H9 (cell line): ENCODE measurements at places on chromosomes 1 and 21.
A peak's percentile ranks its signal among the peaks of the same experiment; 100 is the strongest.

GRCh38 chr1:246617156-246617555 is 50.9 kb downstream of the CNST start:
- no peak for DNase-seq

DNA sequence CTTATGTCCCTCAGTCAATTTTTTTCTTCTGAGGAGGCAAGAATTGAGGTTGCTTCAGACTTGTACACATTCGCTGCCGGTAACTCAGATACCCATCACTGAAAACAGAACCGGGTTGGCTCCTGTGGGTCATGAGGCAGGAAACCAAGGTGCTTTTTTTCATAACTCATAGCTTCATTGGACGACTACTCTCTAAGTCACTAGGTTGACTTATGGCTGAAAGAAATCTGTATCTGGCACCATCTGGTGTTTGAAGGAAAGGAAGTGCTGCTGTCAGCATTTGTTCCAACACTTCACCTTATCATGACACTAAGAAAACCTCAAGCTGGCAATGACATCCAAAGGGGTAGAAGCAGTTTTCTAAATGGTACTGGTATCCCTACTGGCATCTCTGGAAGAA is 82.3 kb downstream of the TBX19 start:
- DNase-seq: no peak

GRCh38 chr1:226798427-226799411 is 59.6 kb upstream of the ITPKB start:
- no peak for DNase-seq

DNA sequence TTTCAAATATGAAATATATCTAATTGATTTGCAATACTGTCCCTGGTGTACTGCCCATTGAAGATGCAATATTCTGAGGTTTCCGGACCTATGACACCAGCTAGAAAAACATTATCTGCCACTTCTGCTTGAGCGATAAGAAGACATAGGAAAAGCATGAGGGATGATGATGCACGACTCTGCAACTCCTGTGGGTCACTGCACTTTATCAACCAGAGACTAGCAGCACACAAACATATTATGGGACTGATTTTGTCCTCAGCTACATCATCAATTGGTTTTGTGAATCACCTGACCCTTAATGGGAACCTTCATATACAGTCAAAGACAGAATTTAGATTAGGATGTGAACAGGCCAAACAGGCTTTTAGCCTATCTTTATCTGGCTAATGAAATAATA is 13.8 kb upstream of the KCNA3 start:
- no peak for DNase-seq

GRCh38 chr1:29462096-29462495 is 225.8 kb downstream of the PTPRU start:
- DNase-seq: no peak

- no peak for DNase-seq
Observed at GRCh38 chr1:33512226-33513011, 40.0 kb downstream of the ZSCAN20 start.

DNA sequence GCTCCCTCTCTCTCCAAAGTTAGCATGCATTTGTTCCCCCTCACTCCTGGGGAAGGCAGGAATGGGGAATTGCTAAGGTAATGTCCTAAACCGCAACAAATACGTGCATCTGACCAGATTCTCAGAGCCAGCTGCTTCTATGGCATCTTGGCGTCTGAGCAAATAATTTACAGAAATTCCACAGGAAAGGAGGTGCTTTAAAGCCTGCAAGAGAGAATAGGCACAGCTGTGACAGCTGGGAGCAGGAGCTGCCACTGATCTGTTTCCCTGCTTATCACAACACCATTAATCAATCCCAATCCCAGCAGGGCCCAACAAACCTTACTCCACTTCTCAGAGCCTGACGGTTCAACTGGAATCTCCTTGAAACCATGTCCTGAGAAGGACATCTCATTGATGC is 83.5 kb upstream of the ZNF281 start:
- no peak for DNase-seq

- DNase-seq: no peak
Observed at GRCh38 chr1:156858959-156859522, at the start of gene INSRR. TSS of gene INSRR (minus strand) at chr1:156859117. CDS start at chr1:156858621, 496 bp downstream.

DNA sequence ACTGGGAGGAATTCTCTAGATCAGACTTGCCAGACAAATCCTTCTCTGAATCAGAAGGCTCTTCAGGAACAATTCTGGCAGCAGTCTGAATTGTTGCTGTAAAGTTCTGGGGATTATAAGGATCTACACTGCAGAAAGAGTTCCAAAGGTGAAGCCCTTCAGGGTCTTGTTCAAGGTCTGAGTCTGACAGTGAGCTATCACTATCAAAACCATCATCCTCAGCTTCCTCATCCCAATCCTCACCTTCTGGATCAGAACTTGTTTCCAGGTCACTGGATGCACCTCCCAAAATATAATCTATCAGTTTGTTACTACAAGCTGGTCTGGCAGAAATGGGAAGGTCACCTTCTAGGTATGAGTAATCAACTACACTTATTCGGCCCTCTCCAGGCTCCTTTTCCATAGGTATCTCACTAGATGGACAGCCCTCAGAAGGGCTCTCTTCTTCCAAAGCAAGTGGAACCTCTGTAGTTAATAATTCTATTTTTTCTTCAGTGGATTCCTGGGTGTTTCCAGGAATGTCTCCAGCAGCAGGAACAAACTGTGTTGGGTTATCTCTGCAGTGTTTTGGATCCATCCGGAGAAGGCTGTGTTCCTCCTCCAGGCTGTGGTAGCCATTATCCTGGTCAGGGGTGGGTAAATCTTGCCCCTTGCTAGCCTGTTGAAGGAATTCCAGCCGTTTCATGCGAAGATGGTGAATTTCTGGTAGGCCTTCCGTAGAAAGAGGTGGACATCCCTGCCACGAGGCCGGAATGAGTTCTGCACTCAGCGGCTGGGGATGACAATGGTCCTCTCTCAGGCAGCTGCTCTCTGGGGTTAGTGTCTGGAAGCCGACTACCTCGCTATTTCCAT is 1.6 kb downstream of the PPP1R15B start:
- DNase-seq: no peak

GRCh38 chr1:231847612-231848397 is 221.2 kb downstream of the DISC1 start:
- DNase-seq: no peak

GRCh38 chr1:86346388-86346787 is 49.7 kb downstream of the ODF2L start:
- DNase-seq: no peak

- DNase-seq: peak; percentile 69
Observed at GRCh38 chr1:118223426-118223825, 38.4 kb upstream of the SPAG17 start.

- DNase-seq: no peak
Observed at GRCh38 chr1:175635092-175635491, 108.3 kb downstream of the TNR start.

- no peak for DNase-seq
Observed at GRCh38 chr21:26795866-26796329, 49.3 kb downstream of the ADAMTS1 start.

- DNase-seq: no peak
Observed at GRCh38 chr1:75412616-75413015, 198.3 kb downstream of the SLC44A5 start.

- DNase-seq: no peak
Observed at GRCh38 chr1:42923367-42924081, 35.1 kb downstream of the SLC2A1 start.

DNA sequence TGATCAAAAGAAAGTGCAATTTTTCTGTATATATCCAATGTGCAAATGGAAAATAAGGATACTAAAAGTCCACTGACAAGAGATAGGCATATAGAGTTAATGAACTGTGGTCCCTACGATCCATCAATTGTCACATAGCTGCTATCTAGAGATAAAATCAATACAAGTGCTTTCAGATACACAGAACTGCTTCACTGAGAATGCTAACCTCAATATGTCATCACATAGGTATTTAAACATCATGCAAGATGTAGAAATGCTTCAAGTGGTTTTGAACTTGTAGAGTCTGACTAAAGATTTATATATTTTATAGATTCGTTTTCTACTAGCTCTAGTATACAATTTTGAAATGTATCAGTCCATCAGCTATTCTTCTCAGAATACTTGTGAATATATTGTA is 1604.7 kb downstream of the PLA2G4A start:
- no peak for DNase-seq

DNA sequence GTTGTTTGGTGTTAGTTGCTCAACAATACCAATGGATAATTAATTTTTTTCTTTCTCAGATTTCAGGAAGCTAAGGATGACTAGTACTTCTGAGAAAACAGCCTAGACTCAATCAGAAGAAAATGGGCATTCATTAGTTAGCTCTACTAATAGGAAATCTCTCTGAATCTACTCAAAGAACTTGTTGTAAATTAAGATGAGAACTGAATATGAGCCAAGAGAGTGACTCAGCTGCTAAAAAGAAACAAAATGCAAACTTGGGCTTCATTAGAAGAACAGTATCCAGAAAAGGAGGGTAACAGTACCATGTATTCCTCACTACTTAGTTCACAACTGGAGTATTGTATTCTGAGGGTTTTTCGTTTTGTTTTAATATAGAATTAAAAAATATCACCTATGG is 12.5 kb downstream of the FOXJ3 start:
- DNase-seq: no peak
